RPMI8226 (cell line): ENCODE measurements at places on chromosomes 2 and 18.

DNA sequence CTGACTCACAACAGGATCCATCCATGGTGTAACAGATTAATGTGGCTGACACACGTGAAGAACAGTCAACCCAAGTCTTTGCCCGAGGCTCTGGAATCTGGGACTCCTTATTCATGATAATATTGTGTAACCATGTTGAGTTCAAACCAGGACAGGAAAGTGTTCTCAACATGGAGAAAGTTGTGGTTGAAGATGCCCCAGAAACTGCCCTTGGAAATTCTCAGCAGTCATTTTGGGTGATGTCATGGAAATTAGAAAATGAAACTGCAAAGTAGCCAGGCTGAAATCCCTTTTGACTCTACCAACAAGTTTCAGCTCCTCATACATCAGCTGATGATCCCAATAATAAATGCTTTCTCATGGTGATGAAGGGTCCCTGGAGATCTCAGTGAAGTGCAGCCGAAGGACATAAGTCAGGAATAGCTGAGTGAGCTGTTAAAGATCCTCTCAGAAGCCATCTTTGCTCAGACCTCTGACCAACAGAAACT is 307.7 kb downstream of the TNS1 start:
- no peak for DNase-seq

DNA sequence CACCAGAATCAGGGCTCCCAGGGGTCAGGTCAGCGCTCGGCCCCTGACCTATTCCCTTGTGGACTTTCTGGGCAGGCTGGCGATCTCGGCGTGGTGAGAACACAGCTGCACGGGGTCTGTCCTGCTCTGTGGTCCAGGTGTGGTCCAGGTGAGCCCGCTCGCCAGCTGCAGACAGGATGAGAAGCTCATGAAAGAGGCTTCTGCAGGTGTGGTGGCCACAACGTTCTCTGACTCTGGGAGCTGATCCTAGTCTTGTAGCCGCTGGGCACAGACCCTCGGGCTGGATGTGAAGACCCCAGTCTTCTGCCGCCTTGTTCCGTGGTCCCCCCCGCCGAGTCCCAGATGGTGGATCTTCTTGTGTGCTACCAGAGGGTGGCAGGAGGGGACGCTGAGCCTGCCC is 129.7 kb downstream of the RTP5 start:
- no peak for DNase-seq

DNA sequence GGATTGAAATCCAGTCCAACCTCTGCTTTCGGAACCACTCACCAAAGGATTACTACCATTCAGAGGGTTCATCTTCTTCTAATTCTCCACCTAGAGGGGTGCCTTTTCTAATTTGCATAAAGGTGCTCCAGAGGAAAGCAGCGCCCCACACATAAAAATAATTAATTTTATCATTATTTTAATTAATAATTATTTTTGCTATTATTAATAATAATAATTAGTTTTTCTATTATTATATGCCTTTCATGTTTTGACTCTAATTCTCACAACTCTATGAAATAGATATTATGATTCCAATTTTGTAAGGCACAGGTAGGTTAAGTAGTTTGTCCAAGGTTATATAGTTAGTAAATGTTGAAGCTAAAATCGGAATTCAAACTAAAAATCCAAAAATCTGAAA is 51.9 kb downstream of the UNC80 start:
- no peak for DNase-seq

GRCh38 chr2:168030862-168031624 is 216.4 kb downstream of the STK39 start:
- DNase-seq = no peak

DNA sequence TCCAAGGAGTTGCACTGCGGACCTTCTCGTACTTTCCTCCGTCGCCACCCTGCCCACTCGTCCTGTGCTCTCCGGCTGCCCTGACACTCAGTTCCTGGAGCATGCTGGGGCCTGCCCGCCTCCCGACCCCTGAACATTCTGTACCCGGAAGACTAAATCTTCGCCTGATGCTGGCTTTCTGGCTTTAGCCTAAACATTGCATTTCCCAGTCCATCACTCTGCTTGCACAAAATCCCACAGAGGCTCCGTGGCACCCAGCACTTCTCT is 550 bp upstream of the SFXN5 start:
- DNase-seq = no peak

DNA sequence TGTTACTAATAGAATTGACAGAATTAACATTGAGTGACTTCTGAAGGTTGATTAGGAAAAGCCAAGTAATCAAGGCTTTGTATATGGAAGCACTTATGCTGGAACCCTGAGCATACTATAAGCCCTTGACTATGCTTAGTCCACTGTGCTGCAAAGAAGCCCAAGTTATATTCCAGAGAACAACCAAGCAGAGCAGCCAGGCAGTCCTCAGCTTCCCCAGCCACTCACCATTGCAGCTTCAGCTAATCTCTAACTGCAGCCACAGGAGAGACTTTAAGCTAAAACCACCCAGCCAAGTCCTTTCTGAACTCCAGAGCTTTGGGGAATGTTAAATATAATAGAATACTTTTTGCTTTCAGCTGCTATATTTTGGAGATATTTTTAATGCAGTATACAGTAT is 164.4 kb upstream of the VWC2L start:
- DNase-seq = no peak

GRCh38 chr2:120817956-120818325 is 82.3 kb downstream of the GLI2 start:
- DNase-seq = no peak

GRCh38 chr2:140424471-140424870 is 1644.3 kb upstream of the NXPH2 start:
- no peak for DNase-seq

DNA sequence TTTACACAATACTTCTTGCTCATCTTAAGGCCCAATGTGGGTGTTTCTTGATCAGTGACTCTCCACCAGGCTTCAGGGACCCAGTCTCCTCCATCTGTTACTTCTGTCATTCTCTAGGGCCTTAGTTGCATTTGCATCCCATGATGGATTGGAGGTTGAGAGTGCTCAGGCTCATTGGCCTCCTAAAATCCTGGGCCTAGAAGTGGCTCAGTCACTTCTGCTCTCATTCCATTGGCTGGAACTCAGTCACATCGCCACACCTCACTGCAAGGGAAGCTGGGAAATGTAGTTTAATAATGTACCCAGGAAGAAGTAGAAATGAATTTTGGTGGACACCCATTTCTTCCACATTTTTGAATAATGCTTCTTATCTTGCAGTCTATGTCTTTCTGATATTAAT is 223.5 kb downstream of the HRH4 start:
- no peak for DNase-seq

- DNase-seq = no peak
These were observed 91.9 kb upstream of the FOSL2 start for GRCh38 chr2:28300485-28301341.

DNA sequence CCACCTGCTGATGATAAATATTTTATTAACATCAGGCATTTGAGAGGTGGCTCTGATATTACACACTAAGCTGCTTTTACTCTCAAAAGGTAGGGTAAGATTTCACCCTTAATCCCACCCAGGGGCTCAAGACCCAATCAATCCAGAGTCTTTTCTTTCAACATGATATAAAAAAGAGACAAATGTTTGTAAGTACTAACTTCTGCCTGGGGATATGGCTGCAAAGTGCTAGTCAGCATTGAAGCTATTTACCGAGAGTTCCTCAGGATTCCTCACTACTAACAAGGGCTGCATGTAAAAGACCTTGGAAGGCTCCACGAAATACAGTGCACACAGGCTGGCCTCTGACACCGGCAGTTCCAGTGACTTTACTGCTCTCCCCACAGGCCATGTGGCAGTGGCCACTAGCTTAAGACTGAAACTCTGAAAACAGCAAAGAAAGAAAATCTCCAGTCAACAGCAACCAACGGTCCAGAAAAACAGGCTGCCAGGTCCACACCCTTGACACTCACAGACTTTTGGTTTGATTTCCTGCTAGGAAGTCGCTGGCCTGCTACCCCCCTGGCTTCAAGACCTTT is 11.2 kb downstream of the MREG start:
- DNase-seq = no peak
